Placental pericyte (primary cell): ENCODE measurements at places on chromosomes 3 and 15. TPM values are rescaled to one million over a fixed set of nuclear protein-coding genes. Genes with fewer than 3 reads are reported as not detected.

HTD2 gene
- 6.1 and 7.4 TPM in 2 replicates for total RNA-seq

TTLL13 gene
- total RNA-seq = not detected in 2 replicates

CP gene
- 0.57 TPM in 1 of 2 replicates, not detected in the other for total RNA-seq

UBA3 gene
- total RNA-seq = 40.3 and 69.6 TPM in 2 replicates

IQCF5 gene
- not detected in 2 replicates for total RNA-seq

AGBL1 gene
- not detected in 2 replicates for total RNA-seq

GABRB3 gene
- 0.22 and 0.29 TPM in 2 replicates for total RNA-seq

GHSR gene
- not detected in 2 replicates for total RNA-seq

DLL4 gene
- 9.4 and 53.4 TPM in 2 replicates for total RNA-seq

PLOD2 gene
- 211 and 312 TPM in 2 replicates for total RNA-seq

UROC1 gene
- total RNA-seq = not detected in 2 replicates

GUCA1C gene
- not detected in 2 replicates for total RNA-seq

SLC9C1 gene
- not detected in 2 replicates for total RNA-seq

ARID3B gene
- total RNA-seq = 4.4 and 6.2 TPM in 2 replicates

AGTR1 gene
- total RNA-seq = 0.22 and 11.9 TPM in 2 replicates

FAM107A gene
- total RNA-seq = 0.14 TPM in 1 of 2 replicates, not detected in the other

ADAMTS7 gene
- total RNA-seq = 7.7 and 18.8 TPM in 2 replicates

PLSCR4 gene
- 8.4 and 23.4 TPM in 2 replicates for total RNA-seq

PDIA5 gene
- total RNA-seq = 34.1 and 102 TPM in 2 replicates

CDHR4 gene
- total RNA-seq = not detected in 2 replicates

ATP8B4 gene
- 2.7 and 5.3 TPM in 2 replicates for total RNA-seq

PLS1 gene
- 0.22 and 2.1 TPM in 2 replicates for total RNA-seq

DIS3L gene
- total RNA-seq = 16.4 and 20.6 TPM in 2 replicates

GABRG3 gene
- not detected in 2 replicates for total RNA-seq

SNUPN gene
- total RNA-seq = 20.6 and 34.8 TPM in 2 replicates

ACAN gene
- total RNA-seq = under 0.01 TPM in 2 replicates

CCDC9B gene
- total RNA-seq = 41.1 and 58.1 TPM in 2 replicates

TGM5 gene
- not detected in 2 replicates for total RNA-seq

SI gene
- not detected in 2 replicates for total RNA-seq

MNS1 gene
- total RNA-seq = 0.66 and 1.1 TPM in 2 replicates

CLDN16 gene
- 0.22 and 0.29 TPM in 2 replicates for total RNA-seq
